ENCODE measurements at places on chromosomes 5 and 9. TPM values are rescaled to one million over a fixed set of nuclear protein-coding genes. Genes with fewer than 3 reads are reported as not detected.

DNA sequence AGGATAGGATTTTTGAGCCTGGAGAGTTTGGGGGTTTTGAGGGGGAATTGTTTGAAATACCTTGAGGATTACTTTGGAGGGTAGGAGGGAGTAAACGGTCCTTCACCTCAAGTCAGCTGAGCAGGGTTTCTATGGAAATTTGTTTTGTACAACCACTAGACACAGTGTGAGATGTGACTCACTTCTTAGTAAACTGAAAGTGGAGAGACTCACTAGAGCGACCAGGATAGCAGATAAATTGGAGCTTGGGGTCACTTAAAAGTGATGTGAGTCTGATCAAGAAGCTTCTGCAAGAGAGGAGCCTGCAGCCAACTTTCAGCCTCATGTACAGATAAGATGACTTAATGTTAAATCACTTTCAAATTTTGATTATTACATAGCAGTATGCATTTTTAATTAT lies 1945.9 kb upstream of the NUDT12 start:
- H3K27ac ChIP-seq = no peak overlapping the region
- no peak overlapping the region for H3K4me3 ChIP-seq
- H3K27me3 ChIP-seq = no peaks in the 10 kb centered on the region
- H3K36me3 ChIP-seq = no peaks in the 10 kb centered on the region
- no peaks in the 10 kb centered on the region for H3K4me1 ChIP-seq
- no peak for DNase-seq

- peaks cover 31% of the 10 kb centered on the region for H3K36me3 ChIP-seq
- H3K27me3 ChIP-seq = no peaks in the 10 kb centered on the region
- no peak overlapping the region for H3K27ac ChIP-seq
- no peak for DNase-seq
Observed at GRCh38 chr9:127495884-127496555, 44.7 kb downstream of the LRSAM1 start.

GRCh38 chr9:127570533-127571111 lies 41.5 kb upstream of the STXBP1 start:
- no peaks in the 10 kb centered on the region for H3K36me3 ChIP-seq
- H3K4me1 ChIP-seq = peaks cover 13% of the 10 kb centered on the region
- no peak for DNase-seq
- no peak overlapping the region for H3K4me3 ChIP-seq
- peaks cover 8% of the 10 kb centered on the region for H3K27me3 ChIP-seq
- H3K27ac ChIP-seq = no peak overlapping the region

Gene INSYN2B
- not detected for total RNA-seq

Gene HMGCS1
- total RNA-seq = 142 TPM

Gene SLC6A3
- 0.08 TPM for total RNA-seq

Data from endodermal cell (in vitro differentiated cells).